ENCODE measurements at places on chromosomes 5 and 9. TPM values are rescaled to one million over a fixed set of nuclear protein-coding genes. Genes with fewer than 3 reads are reported as not detected.

GRCh38 chr5:148072207-148072606, 8.4 kb downstream of the SPINK5 start:
- H3K27ac ChIP-seq: no peak overlapping the region
- H3K4me3 ChIP-seq: no peak overlapping the region
- H3K36me3 ChIP-seq: no peaks in the 10 kb centered on the region
- DNase-seq: no peak
- no peaks in the 10 kb centered on the region for H3K4me1 ChIP-seq
- no peaks in the 10 kb centered on the region for H3K27me3 ChIP-seq

DNA sequence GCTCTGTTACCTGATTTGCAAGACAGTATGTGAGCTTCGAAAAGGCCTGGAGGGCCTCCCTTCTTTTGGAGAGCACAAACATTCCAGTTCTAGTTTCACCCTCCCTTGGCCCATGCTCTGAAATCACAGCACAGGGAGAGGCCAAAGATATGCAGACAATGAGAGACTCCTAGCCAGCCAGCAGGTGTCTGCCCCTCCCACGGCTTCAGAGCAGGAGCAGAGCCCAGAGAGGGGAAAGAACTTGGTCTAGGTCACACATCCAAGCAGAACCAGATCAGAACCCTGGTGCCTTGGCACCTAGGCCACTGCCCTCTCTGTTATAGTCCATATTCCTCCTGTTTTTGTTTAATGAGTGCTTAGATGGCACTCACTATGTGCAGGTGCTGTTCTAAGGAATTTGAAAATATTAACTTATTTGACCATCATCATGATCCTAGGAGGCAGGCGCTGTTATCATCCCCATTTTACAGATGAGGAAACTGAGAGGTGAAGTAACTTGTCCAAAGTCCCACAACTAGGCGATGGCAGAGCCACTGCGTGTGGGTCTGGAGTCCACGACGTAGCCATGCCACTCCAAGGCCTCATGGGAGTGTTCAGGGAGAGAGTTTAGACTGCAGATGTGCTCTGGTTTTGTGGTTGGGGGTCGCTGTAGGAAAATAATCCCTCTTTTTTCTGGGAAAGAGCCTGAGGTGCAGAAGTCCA, 27.2 kb downstream of the TMOD1 start:
- no peaks in the 10 kb centered on the region for H3K36me3 ChIP-seq
- H3K4me3 ChIP-seq: no peak overlapping the region
- H3K27me3 ChIP-seq: peaks cover 2% of the 10 kb centered on the region
- peaks cover 5% of the 10 kb centered on the region for H3K4me1 ChIP-seq
- no peak overlapping the region for H3K27ac ChIP-seq

GRCh38 chr9:4334410-4334813, 34.5 kb upstream of the GLIS3 start:
- peaks cover 8% of the 10 kb centered on the region for H3K27me3 ChIP-seq
- no peaks in the 10 kb centered on the region for H3K36me3 ChIP-seq
- H3K27ac ChIP-seq: no peak overlapping the region

- peaks cover 4% of the 10 kb centered on the region for H3K4me1 ChIP-seq
- no peak overlapping the region for H3K4me3 ChIP-seq
- H3K27ac ChIP-seq: no peak overlapping the region
- H3K27me3 ChIP-seq: peaks cover 26% of the 10 kb centered on the region
- no peak for DNase-seq
- no peaks in the 10 kb centered on the region for H3K36me3 ChIP-seq
Measured at GRCh38 chr5:123485275-123485674, 26.7 kb upstream of the CSNK1G3 start.

DNA sequence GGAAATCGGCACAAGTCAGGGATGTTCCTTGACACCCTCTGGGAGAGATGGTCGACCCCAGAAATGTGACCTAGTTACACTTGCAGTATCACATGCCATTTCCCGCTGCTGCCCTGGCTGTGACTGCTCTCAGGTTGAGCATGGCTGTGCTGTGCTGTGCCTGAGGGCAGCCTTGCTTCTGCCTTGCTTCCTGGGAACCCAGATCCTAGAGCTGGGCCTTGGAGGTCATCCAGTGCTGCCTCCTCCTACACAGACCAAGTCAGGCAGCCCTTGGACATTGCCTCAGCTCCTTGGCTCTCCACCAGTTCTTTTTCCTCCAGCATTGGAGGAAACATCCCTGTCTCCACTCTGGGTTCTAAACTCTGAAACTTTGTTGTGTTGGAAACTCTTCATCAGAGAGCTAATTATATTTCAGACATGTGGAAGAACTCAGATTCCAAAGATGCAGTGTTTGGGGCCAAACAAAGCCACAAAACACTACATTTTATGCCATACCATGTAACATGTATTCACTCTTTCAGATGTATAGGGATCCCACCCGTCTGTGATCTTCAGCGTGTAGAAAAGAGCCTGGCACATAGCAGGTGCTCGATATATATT, 6.1 kb downstream of the MAMDC2 start:
- no peaks in the 10 kb centered on the region for H3K36me3 ChIP-seq
- H3K27me3 ChIP-seq: peaks cover 21% of the 10 kb centered on the region
- no peak overlapping the region for H3K4me3 ChIP-seq

DNA sequence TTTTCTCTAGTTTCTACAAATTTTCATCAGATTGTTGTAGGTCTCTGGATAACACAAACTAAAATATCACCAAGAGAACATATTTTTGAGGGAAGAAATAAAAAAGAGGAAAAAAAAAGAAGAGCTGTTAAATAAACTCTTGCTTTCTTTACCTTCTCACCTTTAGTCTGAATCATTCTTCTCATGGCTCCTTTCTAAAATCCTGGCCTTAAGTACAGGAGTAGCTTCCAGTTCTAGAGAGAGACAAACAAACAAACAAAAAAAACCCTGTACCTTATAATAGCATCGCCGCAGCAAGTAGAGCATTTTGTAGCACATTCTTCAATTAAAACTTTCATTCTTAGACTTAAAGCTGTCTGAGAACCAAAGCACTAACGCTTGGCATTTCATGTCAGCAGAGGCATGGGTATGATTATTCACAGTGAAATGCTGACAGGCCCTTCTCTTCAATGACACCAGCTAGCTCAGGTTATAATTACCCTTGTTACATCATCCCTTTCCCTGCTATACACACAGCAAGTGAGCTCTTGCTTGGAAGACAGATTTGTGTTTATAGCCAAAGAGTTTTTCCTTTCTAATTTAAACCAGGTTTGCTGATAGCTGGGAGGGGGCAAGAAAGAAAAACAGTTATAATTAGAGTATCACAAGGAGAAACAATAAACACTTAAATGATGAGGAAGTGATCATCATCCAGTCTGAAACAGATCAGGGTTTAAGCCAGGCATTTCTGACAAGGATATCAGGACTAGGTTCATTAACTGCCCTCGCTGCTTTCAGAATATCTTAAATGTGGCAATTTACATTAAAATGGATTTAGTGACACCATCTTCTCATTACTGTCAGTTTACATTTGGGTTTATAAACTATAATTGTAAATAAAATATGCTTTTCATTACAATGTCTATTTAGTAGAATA, 510.9 kb upstream of the ZNF608 start:
- no peak overlapping the region for H3K27ac ChIP-seq
- H3K4me1 ChIP-seq: no peaks in the 10 kb centered on the region
- no peaks in the 10 kb centered on the region for H3K27me3 ChIP-seq
- H3K4me3 ChIP-seq: no peak overlapping the region
- H3K36me3 ChIP-seq: no peaks in the 10 kb centered on the region

DNA sequence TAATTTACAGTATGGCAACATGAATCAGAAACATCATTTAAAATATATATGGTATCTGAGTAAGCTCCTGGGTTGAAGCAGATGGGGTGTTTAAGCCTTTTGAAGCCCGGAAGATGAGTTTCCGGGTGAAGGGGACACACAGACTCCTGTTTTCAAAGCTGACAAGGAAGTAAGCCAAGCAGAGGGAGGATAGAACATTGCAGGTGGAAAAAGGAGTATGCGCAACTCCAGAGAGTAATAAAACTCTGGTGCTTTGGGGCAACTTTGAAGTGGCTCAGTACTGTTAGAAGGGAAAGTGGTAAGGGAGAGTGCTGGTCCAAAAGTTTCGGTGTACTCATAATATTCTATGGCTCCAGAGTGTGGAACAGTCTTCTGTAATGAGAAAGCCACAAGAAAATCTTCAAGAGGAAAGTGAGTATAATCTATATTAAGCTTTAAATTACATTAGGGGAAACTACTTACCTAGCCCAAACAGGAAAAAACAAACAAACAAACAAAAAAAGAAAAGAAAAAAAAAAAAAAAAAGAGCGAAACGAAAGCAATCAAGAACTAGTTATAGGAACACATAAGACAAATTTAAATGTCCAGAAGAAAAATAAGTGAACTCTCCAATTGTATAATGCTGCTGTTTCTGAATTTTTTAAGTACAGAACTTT, 2.3 kb upstream of the ST8SIA4 start:
- H3K4me1 ChIP-seq: peaks cover 42% of the 10 kb centered on the region
- DNase-seq: peak; percentile 11
- H3K27me3 ChIP-seq: no peaks in the 10 kb centered on the region
- H3K4me3 ChIP-seq: peak overlapping the region; percentile 97

GRCh38 chr9:16310278-16311110, 560.0 kb downstream of the BNC2 start:
- no peaks in the 10 kb centered on the region for H3K36me3 ChIP-seq
- H3K27ac ChIP-seq: no peak overlapping the region
- H3K4me1 ChIP-seq: no peaks in the 10 kb centered on the region
- no peaks in the 10 kb centered on the region for H3K27me3 ChIP-seq

- peaks cover 22% of the 10 kb centered on the region for H3K4me1 ChIP-seq
- H3K4me3 ChIP-seq: no peak overlapping the region
- H3K27me3 ChIP-seq: peaks cover 14% of the 10 kb centered on the region
- H3K27ac ChIP-seq: peak overlapping the region; percentile 40
- peak; percentile 28 for DNase-seq
- H3K36me3 ChIP-seq: no peaks in the 10 kb centered on the region
Measured at GRCh38 chr5:172688349-172689217, 47.5 kb downstream of the NEURL1B start.

DNA sequence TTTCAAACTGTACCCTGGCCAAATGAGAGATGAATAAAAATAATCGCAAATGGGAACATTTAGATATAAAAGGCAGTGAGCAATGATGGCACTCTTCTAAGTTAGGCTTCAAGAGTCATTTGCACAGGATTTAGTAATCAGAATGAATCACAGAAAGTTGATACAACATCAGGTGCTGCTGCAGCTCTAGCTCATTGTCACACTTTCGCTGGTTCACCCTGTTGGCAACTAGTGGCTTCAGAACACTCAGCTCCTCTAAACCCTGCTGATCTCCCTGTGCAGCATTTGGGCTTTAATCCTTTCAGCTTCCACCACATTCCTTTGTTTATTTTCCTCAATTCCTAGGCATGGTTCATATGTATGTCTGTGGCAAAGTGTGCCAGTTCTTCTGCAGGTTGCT, 2071.2 kb upstream of the CDH6 start:
- H3K36me3 ChIP-seq: no peaks in the 10 kb centered on the region
- no peak for DNase-seq
- H3K27ac ChIP-seq: no peak overlapping the region
- H3K27me3 ChIP-seq: no peaks in the 10 kb centered on the region
- no peaks in the 10 kb centered on the region for H3K4me1 ChIP-seq

GRCh38 chr9:131067625-131068024, 28.7 kb upstream of the AIF1L start:
- no peaks in the 10 kb centered on the region for H3K4me1 ChIP-seq
- DNase-seq: no peak
- no peaks in the 10 kb centered on the region for H3K36me3 ChIP-seq
- no peak overlapping the region for H3K4me3 ChIP-seq

C6 gene
- total RNA-seq: not detected

NMUR2 gene
- total RNA-seq: not detected

PRRX2 gene
- 5.1 TPM for total RNA-seq

NPR3 gene
- total RNA-seq: not detected

TMEM252 gene
- total RNA-seq: not detected

FIBCD1 gene
- total RNA-seq: not detected
